ENCODE measurements at places on chromosomes 3 and 15. TPM values are rescaled to one million over a fixed set of nuclear protein-coding genes. Genes with fewer than 3 reads are reported as not detected.

DNA sequence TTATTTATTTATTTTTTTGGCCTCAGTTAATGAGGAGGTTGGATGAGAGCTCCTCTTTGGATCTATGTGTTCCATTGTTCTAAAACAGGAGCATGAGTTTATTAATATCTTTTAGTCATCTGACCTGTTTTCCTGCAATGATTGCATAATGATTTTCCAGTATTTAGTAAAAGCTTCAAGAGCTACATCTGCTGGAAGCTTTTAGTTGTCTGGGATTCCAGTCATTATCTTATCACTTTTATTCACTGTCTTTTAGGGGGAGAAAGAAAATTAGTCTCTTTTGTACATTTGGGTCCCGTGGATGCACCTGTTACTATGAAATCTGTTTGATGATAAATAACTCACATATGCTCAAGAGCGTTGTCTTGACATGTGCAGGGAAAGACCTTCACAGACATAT is 1270.0 kb downstream of the ROBO1 start:
- no peaks in the 10 kb centered on the region for H3K36me3 ChIP-seq
- H3K4me1 ChIP-seq, result no peaks in the 10 kb centered on the region
- DNase-seq, result no peak
- H3K27ac ChIP-seq, result no peak overlapping the region

DNA sequence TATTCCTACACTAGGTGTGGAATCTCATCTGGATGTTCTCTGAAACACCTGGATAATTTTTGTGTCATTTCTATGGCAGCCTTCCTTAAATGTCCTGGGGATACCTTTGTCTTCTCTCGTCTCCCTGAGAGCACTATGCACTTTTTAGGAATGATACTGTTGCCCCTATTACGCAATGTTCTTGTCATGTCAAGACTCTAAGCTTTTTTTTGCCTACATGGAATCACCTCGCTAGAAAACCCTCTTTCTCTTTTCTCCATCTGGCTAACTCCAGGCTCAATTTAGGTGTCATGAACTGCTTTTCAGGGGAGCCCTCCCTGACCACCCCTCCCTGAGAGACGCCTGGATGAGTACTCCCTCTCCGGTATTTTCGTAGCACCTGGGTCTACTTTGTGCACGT is 81.3 kb downstream of the SOX2 start:
- H3K4me3 ChIP-seq, result no peak overlapping the region
- H3K36me3 ChIP-seq, result no peaks in the 10 kb centered on the region
- no peak overlapping the region for H3K27ac ChIP-seq

- H3K36me3 ChIP-seq, result no peaks in the 10 kb centered on the region
- DNase-seq, result no peak
- no peaks in the 10 kb centered on the region for H3K27me3 ChIP-seq
- H3K27ac ChIP-seq, result peak overlapping the region; percentile 74
Observed at GRCh38 chr3:42803414-42804105, 730 bp downstream of the HIGD1A start.

GRCh38 chr3:148208975-148209374 is 488.7 kb upstream of the AGTR1 start:
- DNase-seq, result no peak
- H3K4me3 ChIP-seq, result no peak overlapping the region
- H3K27ac ChIP-seq, result no peak overlapping the region
- no peaks in the 10 kb centered on the region for H3K27me3 ChIP-seq
- H3K4me1 ChIP-seq, result no peaks in the 10 kb centered on the region

DNA sequence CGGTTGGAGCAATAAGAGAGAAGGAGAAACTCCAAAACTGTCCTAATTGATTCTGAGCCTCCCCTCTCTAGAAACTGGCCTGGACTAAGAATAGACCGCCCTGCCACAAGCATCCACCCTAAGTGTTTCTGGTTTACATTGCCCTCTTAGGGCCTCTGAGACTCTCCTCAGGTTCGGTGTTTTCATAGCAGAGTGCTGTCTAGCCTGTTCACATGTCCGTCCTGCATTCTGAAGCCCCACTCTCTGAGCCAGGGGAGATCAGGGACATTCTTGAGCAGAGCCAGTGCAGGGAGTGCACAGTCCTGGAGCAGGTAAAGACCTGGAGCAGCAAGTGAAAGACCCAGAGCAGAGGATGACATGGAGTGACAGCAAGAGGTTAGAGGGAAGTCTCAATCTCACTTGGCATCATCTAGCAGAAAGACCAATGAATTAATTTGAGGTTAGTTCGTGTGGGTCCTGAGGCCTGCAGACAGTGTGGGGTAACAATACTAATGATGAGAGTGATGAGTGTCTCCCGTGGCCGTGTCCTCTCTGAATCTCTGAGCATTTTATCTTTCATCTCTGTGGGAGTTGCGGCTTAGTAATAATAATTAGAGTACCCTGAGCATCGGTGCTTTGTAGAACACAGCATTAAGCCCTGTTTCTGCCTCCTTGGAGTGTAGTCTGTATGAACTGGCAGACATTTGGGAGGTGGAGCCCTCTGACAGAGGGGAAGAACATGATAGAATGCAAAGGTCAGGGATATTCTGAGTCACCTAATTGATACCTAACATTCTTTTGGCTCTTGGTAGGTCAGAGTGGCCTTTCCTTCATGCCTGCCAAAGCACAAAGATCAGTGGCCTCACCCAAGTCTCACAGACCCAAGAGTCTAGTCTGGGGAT is 24.6 kb downstream of the MAPKBP1 start:
- H3K27ac ChIP-seq, result no peak overlapping the region
- H3K4me3 ChIP-seq, result no peak overlapping the region
- peaks cover 12% of the 10 kb centered on the region for H3K36me3 ChIP-seq
- peaks cover 4% of the 10 kb centered on the region for H3K4me1 ChIP-seq
- H3K27me3 ChIP-seq, result no peaks in the 10 kb centered on the region

DNA sequence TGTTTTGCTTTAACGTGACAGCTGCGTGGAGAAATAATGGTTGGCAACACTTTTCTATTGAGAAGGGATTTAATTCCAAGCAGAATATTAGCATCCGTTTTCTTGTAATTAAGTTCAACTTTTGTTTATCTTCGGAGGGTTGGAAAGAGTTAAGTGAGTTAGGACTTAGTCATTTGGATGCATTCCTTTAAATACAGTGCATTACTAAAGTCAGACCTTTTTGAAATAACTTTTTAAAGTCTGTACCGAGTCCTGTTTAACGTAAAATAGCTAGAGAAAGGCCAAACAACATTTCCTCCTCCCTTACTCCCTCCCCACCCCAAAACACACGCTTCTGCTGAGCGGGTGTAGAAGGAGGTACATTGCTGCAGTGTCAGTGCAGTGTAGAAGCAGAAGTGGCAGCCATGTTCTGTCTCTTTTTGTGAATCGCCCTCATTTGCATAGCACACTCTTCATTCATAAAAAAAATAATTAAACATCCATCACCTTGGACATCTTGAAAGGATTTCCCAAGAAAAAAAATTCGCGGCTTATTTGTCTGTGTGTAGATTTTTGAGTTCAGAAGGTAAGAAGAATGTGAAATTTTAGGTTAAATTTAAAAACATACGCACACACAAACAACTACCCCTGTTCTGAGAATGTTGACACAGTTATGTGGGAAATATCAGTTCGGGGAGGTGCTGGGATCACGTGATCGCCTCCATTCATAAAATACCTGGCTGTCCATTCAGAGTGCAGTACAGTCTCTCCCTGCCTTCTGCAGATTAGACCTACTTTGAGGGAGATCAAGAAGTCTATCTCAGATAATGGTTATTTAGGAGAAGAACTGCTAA is 1.6 kb downstream of the SPRED1 start:
- H3K4me3 ChIP-seq, result no peak overlapping the region
- peaks cover 16% of the 10 kb centered on the region for H3K4me1 ChIP-seq
- no peak for DNase-seq
- peaks cover 24% of the 10 kb centered on the region for H3K27me3 ChIP-seq
- H3K27ac ChIP-seq, result no peak overlapping the region

DNA sequence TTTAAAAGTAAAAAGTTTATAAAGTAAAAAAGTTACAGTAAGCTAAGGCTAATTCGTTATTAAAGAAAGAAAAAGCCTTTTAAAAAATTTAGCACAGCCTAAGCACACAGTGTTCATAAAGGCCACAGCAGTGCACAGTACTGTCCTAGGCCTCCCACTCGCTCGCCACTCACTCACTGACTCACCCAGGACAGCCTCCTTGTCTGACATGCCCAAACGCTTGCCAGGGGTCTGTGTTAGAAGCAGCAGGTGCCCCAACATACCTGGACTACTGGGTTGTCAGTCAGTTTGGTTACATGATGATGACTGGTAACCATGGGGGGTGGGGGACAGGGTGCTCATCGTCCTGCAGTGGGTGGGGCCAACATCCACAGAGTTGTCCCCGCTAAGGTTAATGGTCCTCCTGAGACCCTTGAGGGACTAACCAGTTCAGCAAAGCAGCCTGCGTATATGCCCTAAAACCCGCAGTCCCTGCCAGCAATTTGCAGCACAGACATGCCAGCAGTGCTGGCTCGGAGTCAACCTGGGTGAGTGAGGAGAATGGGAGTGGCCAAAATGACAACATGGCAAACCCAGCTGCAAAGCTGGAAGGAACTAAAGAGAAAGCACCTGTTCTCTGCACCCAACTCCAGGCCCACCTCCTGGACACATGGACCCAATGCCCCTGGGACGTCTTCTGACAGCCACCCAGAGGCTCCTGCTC is 49.2 kb downstream of the CYFIP1 start:
- H3K4me3 ChIP-seq, result no peak overlapping the region
- no peaks in the 10 kb centered on the region for H3K4me1 ChIP-seq
- no peak overlapping the region for H3K27ac ChIP-seq
- no peaks in the 10 kb centered on the region for H3K27me3 ChIP-seq

DNA sequence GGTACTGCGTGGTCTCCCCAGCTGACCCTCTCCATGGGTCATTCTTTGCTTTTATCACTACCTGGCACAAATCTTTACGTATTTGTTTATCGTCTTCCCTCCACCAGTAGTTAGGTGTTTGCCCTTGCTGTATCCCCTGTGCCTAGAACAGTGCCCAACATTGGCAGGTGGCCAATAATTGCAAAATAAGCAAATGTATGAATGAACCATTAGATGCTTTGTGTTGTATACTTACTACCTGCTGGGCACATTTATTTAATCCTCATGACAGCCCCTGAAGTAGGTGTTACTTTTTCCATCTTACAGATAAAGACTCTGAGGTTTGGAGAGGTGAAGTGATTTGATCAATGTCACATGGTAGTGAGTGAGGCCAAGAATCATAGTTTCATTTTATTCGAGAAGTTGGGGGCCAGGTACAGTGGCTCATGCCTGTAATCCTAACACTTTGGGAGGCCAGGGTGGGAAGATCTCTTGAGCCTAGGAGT is 2.0 kb upstream of the TWF2 start:
- H3K27ac ChIP-seq, result peak overlapping the region; percentile 83
- H3K36me3 ChIP-seq, result peaks cover 9% of the 10 kb centered on the region
- peaks cover 74% of the 10 kb centered on the region for H3K4me1 ChIP-seq
- DNase-seq, result no peak

DNA sequence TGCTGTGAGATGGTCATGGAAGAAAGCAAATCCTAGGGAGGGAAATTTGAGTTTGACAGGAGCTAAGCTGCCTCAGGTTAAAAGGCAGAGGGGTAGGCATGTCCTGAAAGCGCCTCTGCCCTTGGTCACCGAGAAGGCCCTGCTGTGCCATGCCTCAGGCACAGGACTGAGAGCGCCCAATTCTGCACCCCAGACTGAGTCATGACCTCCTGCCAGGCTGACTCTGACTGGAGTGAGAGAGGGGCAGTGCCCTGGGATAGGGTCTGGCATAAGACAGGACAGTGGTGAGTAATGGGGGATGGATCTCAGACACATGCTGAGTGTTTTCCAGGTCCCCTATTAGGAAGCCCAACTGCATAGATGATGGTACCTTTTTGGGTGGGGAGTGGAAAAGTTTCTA is 44.4 kb downstream of the EPHB1 start:
- no peaks in the 10 kb centered on the region for H3K4me1 ChIP-seq
- H3K36me3 ChIP-seq, result no peaks in the 10 kb centered on the region
- DNase-seq, result no peak
- H3K27ac ChIP-seq, result no peak overlapping the region

GRCh38 chr15:71098920-71099319 is 16.4 kb upstream of the THSD4 start:
- DNase-seq, result no peak
- H3K4me1 ChIP-seq, result no peaks in the 10 kb centered on the region
- peaks cover 2% of the 10 kb centered on the region for H3K27me3 ChIP-seq
- H3K36me3 ChIP-seq, result no peaks in the 10 kb centered on the region
- no peak overlapping the region for H3K27ac ChIP-seq

GRCh38 chr3:180280555-180280954 is 243.8 kb upstream of the PEX5L start:
- DNase-seq, result no peak
- H3K4me3 ChIP-seq, result no peak overlapping the region
- H3K4me1 ChIP-seq, result no peaks in the 10 kb centered on the region
- no peaks in the 10 kb centered on the region for H3K36me3 ChIP-seq
- no peak overlapping the region for H3K27ac ChIP-seq
- no peaks in the 10 kb centered on the region for H3K27me3 ChIP-seq

- no peaks in the 10 kb centered on the region for H3K36me3 ChIP-seq
- no peaks in the 10 kb centered on the region for H3K4me1 ChIP-seq
- no peak overlapping the region for H3K4me3 ChIP-seq
Observed at GRCh38 chr15:81752546-81752942, 293.3 kb downstream of the MEX3B start.

DNA sequence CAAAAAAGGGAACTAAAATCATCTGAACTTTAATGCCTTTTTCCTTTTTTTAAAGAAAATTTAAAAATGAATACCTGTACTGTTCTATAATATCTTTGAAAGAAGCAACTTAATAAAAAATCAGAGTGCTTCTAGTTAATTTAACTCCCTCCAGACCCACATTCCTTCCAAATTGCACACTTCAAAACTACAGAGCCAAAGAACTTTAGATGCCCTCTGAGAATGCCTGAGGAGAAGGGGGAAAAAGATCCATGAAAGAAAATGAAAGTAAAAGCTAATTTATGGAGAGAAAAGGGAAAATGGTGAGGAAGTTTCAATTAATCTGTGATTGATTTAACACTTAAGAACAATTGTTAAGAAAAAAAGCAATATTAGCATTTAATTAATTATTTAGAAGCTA is 1141.6 kb downstream of the IGSF11 start:
- no peaks in the 10 kb centered on the region for H3K36me3 ChIP-seq
- H3K27ac ChIP-seq, result no peak overlapping the region
- no peaks in the 10 kb centered on the region for H3K4me1 ChIP-seq
- DNase-seq, result no peak
- no peaks in the 10 kb centered on the region for H3K27me3 ChIP-seq

DNA sequence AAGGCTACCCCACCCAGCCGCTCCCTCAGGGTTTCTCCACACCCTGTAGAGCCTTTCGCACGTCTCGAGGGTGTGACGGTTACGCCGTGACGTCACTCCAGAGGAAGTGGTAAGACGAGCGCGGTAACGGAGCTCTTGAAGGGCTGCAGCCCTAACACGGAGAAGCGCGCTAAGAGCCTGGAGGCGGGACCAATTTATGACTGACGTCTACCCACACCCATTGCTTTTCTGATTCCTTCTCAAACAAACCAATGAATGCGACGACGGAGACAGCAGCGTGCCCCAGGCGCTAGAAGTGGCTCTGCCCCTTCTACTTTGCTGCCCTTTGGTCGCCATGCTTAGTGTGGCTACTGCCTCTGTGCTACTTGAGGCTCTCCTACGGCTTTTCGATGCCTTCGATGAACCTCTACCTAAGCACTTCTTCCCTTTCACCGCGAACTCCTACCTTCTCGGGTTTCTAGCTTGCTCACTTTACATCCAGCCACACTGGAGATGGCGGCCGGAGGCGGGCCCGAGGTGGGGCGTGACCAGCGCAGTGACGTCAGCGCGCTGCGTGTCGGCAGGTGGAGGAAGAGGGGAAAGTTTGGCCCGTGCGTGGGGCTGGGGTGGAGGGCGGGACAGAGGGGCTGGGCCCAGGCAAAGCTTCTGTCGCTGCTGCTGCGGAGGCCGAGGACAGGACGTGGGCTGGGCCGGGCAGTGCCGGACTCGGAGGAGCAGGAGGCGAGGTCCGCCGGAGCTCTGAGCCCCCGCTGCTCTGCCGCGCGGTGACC is at the start of gene OXSR1:
OXSR1 (plus strand) TSS at position 586 of the 770 bp plus-strand sequence. CDS start 340 bp downstream, outside the sequence.
- peak; percentile 99 for DNase-seq
- H3K4me3 ChIP-seq, result peak within 1 kb of the TSS; percentile 89
- no peaks in the 10 kb centered on the region for H3K36me3 ChIP-seq
- no peaks in the 10 kb centered on the region for H3K27me3 ChIP-seq

The TPRG1 gene
- 5.6 TPM for total RNA-seq

The ZBBX gene
- not detected for total RNA-seq

The INSYN1 gene
- total RNA-seq, result not detected
